ENCODE measurements at places on chromosomes 1 and 21.

DNA sequence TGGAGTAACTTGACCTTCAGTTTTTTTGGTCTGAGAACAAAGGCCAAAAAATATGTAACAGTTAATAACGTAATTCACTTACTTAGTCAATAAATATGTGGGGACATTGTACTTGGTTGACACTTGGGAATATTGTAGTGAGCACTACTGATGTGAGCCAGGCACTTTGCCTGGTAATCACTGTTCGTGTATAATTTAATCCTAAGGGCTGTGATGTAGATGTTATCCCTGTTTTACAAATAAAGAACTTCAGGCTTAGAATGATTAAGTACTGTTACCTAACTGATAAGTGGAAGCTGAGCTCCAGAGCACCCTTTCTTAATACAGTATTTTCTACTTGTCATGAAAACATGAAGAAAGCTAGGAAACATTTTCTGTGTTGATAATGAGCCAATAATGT is 28.0 kb downstream of the PTBP2 start:
- no peak for DNase-seq

GRCh38 chr1:213192026-213192425 is 141.0 kb downstream of the RPS6KC1 start:
- DNase-seq = no peak

- DNase-seq = no peak
Measured at GRCh38 chr1:239718997-239719628, 332.7 kb downstream of the CHRM3 start.

GRCh38 chr1:39846796-39847195 is 36.5 kb downstream of the TRIT1 start:
- no peak for DNase-seq

- no peak for DNase-seq
Measured at GRCh38 chr1:218565377-218565776, 220.2 kb downstream of the TGFB2 start.

GRCh38 chr1:43445606-43446387 is 7.9 kb downstream of the HYI start:
- peak; percentile 9 for DNase-seq

DNA sequence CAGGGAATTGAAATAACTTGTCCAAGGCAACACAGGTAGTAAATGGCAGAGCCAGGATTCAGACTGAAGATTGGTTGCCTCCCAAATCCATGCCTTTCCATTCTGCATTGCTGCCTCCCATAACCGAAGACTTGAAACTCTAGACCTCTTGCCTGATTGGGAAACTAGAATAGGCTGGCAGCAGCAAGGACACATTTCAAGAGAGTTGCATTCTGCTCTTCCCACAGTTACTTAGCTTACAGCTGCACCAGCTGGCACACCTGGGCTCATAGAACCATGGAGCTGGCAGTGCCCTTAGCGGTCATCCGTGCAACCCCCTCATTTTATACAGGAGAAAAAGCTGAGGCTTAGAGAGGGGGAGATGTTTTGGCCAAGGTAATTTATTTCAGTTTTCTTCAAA is 8.0 kb downstream of the TRNAU1AP start:
- no peak for DNase-seq

- peak; percentile 93 for DNase-seq
Measured at GRCh38 chr1:161305867-161306519, 3.8 kb downstream of the MPZ start.

DNA sequence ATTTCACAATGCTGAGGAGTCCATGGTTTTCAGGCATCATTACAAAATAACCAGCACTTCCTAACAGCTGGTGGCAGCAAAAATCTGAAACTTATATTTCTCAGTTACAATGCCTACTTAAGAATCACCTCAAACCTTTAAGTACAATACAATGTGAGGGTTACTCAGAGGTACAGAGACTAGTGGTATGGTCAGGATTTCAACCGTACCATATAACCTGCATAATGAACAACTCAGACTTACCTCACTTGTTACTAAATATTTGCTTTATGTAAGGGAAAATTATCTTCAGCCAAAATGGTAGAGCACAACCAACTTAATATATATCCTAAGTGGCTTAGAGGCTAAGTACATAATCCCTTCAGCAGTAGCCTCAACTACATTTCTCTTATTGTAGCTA is 344.5 kb downstream of the SMYD3 start:
- DNase-seq = no peak

- DNase-seq = no peak
Measured at GRCh38 chr1:183110326-183110880, 75.7 kb upstream of the LAMC2 start.

GRCh38 chr21:26236281-26236680 is 65.7 kb upstream of the APP start:
- DNase-seq = no peak

GRCh38 chr21:37208056-37208721 is 58.9 kb downstream of the VPS26C start:
- no peak for DNase-seq

DNA sequence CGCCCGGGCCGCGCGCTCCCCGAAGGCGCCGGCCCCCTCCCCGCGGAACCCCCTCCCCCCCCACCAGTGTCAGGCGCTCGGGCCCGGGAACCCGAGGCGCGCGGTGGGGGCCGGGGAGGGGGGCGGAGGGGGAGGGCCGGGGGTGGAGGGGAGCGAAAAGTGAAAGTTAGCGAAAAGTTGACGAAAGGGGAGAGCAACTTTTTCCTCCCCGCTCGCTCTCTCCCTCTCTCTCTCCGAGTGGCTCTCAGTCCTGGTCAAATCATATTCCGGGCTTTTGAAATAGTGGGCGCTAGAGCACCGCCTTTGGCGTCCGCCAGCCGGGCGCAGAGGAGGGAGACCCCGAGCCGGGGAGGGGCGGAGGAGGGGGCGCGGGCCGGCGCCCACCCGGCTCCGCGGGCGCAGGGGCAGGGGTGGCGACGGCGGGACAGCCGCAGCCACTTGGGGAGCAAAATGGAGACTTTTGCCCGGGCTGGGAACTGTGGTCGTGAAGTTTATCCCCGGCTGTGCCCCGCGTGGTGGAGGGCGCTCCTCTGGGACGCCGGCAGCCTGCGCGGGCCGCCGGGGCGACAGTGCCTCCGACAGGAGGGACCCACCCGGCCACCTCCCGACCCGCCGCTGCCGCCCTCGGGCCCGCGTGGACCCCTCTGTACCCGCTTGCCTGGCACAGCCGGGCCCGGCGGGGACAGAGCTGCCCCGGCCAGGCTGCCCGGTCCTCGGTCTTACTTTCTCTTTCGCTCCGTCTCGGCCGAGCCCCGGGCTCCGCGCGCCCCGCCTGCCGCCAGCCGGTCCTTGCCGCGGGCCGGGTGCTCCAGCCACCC is 697 bp downstream of the PRDM16 start:
- DNase-seq = no peak

DNA sequence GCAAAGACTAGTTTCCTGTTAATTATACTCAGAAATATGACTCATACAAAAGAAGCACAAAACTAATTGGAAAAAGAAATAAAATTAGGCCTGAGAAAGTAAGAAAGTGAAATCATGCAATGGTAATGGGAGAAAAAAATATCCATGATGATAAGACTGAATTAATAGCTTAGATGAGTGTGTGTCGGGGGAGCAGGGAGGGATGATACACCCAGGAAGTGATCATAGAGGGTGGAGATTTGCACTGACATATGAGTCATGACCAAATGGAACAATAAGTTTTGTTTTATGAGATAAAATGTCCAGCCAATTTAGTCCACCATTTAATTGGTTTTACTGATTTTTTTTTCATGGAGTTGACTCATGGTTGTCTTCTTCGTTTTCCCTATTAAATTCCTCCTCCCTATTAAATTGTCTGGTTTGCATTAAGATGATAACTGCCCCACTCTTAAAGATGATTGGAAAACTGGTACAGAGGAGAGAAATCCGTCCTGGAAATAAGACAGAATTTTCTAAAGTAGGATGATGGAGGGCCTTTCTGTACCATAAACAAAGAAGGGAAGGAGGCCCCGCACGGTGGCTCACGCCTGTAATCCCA is 111.7 kb upstream of the KCNJ6 start:
- DNase-seq = no peak

- DNase-seq = no peak
Measured at GRCh38 chr1:240239309-240239708, 147.6 kb downstream of the FMN2 start.

DNA sequence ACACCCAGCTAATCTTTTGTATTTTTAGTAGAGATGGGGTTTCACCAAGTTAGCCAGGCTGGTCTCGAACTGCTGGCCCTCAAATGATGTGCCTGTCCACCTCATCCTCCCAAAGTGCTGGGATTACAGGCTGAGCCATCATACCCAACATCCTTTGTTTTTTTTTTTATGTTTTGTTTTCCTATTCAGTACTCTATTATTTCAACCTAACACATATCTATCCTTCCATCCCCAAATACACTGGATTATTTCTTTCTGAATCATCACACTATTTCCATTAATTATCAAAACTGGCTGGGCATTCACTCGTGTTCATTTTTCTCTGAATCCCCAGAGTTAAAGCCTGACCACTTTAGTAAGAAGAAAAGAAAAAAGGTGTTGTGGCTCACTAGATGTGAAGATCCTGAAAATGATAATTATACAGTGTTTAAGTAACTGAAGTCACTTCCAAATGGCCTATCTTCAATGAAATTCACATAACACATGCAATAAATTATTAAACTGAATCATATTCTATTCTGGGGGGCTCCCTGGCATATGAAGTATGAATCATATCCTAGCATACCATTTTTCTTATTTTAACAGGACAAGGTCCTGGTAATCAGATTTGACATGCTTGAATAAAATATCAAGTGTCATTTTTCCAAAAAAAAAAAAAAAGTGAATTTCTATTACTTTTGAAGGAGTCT is 1754.2 kb downstream of the BRINP3 start:
- DNase-seq = no peak

DNA sequence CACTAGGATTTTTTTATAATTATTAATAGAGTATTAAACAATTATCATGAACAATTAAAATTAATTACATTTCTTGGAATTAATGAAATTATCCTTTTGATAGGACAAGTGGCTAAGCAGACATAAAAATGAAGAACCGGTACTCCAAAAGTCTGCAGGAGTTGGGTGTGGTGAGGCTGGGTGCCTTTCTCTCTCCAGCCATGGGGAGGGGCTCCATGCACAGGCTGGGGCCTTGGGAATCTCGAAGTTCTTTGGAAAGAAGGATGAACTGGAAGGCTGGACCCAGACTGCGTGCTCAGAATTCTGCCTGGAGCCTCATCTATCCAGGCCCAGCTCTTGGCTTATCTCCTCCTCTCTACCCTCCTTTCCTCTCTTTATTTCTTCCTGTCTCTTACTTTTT is 94.1 kb downstream of the ACTL8 start:
- no peak for DNase-seq

- peak; percentile 67 for DNase-seq
Measured at GRCh38 chr1:41241749-41242341, at the start of gene SCMH1. Gene SCMH1 (minus strand): TSS chr1:41242306. CDS start chr1:41186133, 56,173 bp downstream.

DNA sequence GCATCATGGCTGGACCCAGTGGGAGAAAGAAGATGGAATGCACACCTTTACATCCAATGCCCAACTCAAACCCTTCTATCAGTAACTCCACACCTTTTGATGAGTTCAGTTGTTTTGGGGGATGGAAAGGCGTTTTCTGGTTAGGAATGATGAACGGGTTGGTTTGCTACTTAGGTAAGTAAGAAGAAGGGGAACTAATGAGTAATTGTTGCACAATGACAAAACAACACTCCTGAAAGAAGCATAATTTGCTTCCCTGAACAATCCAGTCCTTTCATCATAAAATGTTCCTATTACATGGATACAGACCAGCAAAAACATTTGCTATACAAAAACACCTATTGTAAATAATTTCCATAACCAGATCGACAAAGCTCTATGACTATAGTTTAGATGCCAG is 35.9 kb upstream of the NFIA start:
- no peak for DNase-seq
